Panc1 (cell line): ENCODE measurements at places on chromosomes 1 and 21. TPM values are rescaled to one million over a fixed set of nuclear protein-coding genes. Genes with fewer than 3 reads are reported as not detected.

C2CD2 gene
- 14.0 TPM for total RNA-seq

C1orf116 gene
- 0.08 TPM for total RNA-seq

AZIN2 gene
- total RNA-seq = 2.4 TPM

PLCH2 gene
- 41.2 TPM for total RNA-seq

RGS1 gene
- not detected for total RNA-seq

TSSK3 gene
- 3.6 TPM for total RNA-seq

RUSC1 gene
- 77.9 TPM for total RNA-seq

CFAP74 gene
- not detected for total RNA-seq

DNASE2B gene
- total RNA-seq = not detected

INAVA gene
- 3.6 TPM for total RNA-seq

SDC3 gene
- total RNA-seq = 36.1 TPM

MX2 gene
- 56.7 TPM for total RNA-seq

COL16A1 gene
- total RNA-seq = 7.6 TPM

RAB29 gene
- 15.1 TPM for total RNA-seq

KDF1 gene
- 3.2 TPM for total RNA-seq

PPFIA4 gene
- total RNA-seq = 1.9 TPM

FCRL1 gene
- total RNA-seq = not detected

LCE1C gene
- total RNA-seq = not detected

SLC45A1 gene
- 11.3 TPM for total RNA-seq

PTPN7 gene
- total RNA-seq = 0.33 TPM

NPHP4 gene
- total RNA-seq = 20.1 TPM

GUCA2A gene
- total RNA-seq = not detected

PEX14 gene
- total RNA-seq = 36.0 TPM

CSMD2 gene
- not detected for total RNA-seq

PRR9 gene
- not detected for total RNA-seq

GBP4 gene
- total RNA-seq = 3.3 TPM

AQP10 gene
- not detected for total RNA-seq

S100A7A gene
- not detected for total RNA-seq

LMO4 gene
- 38.3 TPM for total RNA-seq

HHIPL2 gene
- total RNA-seq = 14.7 TPM

OR2T2 gene
- total RNA-seq = not detected

ADAMTS5 gene
- 0.05 TPM for total RNA-seq

FAM131C gene
- 3.4 TPM for total RNA-seq

TMCC2 gene
- 3.1 TPM for total RNA-seq

FCRLB gene
- 0.41 TPM for total RNA-seq

IL12RB2 gene
- 0.26 TPM for total RNA-seq

PDC gene
- not detected for total RNA-seq

CHRM3 gene
- 0.13 TPM for total RNA-seq

CAMSAP2 gene
- 40.1 TPM for total RNA-seq

NENF gene
- 72.4 TPM for total RNA-seq

LRRN2 gene
- 2.0 TPM for total RNA-seq

LRRC42 gene
- total RNA-seq = 41.0 TPM

TPM3 gene
- 545 TPM for total RNA-seq

VANGL1 gene
- 22.7 TPM for total RNA-seq

RGS8 gene
- total RNA-seq = not detected

TSPAN2 gene
- not detected for total RNA-seq

UTP11 gene
- 53.8 TPM for total RNA-seq

SELENBP1 gene
- total RNA-seq = 5.9 TPM

MYOM3 gene
- total RNA-seq = 0.05 TPM

MAP7D1 gene
- 212 TPM for total RNA-seq

CAMK1G gene
- total RNA-seq = not detected

CYP4X1 gene
- 1.3 TPM for total RNA-seq

TACSTD2 gene
- 0.28 TPM for total RNA-seq
